Lung microvascular endothelial cell (primary cell): ENCODE measurements at places on chromosomes 3 and 15. TPM values are rescaled to one million over a fixed set of nuclear protein-coding genes. Genes with fewer than 3 reads are reported as not detected.

The SLC2A2 gene
- total RNA-seq: not detected in 2 replicates

DNA sequence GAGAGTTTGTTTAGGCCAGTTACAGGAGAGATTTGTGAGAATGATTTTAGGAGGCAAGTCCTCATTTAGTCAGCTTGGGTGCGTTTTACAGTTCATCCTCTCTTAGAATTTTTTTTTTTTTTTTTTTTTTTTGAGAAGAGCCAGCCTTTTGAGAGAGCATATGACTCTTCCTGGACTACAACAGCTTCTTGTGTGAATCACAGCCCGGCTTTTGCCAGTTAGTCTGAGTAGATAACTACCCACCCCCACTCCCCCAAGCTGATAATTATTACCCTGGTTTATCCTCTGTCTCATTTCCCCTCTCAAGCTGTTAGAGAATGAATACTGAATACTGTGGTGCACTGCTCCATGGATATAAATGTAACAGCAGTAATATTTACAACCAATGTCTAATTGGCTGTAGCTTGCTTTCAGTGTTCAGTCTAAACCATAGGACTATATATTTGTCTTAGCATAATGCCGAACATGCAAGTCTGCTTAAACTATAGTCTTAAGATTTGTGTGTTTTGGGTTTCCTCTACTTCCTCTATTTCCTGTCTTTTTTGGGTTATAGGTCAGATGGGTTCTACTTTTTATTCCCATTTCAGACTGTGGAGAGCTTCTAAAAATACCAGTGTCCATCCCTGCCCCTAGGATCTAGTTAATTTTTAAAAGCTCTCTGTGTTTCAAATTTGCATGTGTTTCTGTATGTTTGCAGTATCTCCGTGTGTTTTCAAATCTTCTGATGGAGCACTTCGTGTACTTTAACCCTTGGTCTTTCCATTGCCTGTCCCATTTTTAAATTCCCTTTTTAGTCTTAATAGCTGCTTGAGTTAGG is 8.0 kb downstream of the CHD2 start:
- peak; percentile 53 for DNase-seq

- no peak for DNase-seq
Measured at GRCh38 chr3:36381311-36381956, 1.1 kb downstream of the STAC start.

The FILIP1L gene
- total RNA-seq: 22.0 and 36.3 TPM in 2 replicates

The PLA1A gene
- total RNA-seq: 3.5 and 6.2 TPM in 2 replicates

DNA sequence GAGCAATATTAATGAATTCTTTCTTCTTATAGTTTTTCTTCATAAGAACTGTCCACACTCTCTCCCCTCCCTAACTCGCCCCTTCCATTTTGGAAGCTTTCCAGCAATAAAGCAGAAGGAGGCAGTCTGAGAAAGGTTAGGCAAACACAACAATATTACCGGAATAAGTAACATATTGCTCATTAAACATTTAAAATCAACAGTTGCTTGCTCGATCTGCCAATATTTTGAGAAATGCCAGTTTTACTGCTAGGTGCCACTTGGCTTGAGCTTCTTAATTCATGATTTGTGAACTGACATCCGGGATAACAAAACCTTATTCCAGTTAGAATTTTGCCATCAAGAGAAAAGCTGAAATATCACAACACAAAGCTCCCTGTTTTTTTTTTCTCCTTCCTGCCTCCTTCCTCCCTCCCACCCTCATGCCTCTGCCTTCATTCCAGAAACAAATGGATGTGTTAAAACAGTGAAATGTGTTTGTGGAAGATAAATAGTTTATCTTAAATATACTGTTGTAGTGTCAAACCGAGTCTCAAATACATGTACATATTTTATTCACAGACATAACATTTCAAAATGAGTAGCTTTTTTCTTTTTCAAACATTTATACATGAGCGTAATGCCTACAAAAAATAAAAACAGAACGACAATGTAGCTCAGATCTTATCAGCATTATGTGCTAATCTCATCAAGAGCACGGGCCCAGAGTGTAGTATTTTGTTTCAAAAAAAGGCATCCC is 253.7 kb downstream of the GAP43 start:
- DNase-seq: peak; percentile 6

The SCAANT1 gene
- total RNA-seq: 1.7 TPM in 1 of 2 replicates, not detected in the other

- no peak for DNase-seq
Measured at GRCh38 chr15:38750786-38751185, 186.2 kb upstream of the RASGRP1 start.

The KCNMB2 gene
- total RNA-seq: not detected in 2 replicates

The TMEM40 gene
- not detected in 2 replicates for total RNA-seq

DNA sequence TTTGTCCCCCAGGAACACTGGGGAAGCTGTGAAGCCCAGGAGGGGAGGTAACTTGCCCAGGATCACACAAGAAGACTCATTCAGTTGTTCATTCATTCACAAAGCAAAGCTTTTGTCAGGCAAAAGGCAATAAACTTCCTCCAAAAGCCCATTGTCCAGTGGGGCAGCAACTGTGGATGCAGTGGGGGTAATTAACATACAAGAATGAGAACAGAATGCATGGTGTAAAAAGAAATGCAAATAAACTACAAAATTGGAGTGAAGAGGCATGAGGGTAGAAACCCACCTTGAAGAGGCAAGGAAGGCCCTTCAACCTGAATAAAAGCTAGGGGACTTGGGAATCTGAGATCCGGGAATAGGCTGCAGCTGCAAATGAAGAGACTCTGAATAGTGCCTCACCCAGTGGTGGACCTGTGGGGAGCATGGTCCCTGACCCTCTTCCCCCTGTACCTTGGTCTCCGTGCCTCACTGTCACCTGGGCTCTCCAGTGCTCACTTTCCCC is 363.6 kb downstream of the CLSTN2 start:
- DNase-seq: no peak

DNA sequence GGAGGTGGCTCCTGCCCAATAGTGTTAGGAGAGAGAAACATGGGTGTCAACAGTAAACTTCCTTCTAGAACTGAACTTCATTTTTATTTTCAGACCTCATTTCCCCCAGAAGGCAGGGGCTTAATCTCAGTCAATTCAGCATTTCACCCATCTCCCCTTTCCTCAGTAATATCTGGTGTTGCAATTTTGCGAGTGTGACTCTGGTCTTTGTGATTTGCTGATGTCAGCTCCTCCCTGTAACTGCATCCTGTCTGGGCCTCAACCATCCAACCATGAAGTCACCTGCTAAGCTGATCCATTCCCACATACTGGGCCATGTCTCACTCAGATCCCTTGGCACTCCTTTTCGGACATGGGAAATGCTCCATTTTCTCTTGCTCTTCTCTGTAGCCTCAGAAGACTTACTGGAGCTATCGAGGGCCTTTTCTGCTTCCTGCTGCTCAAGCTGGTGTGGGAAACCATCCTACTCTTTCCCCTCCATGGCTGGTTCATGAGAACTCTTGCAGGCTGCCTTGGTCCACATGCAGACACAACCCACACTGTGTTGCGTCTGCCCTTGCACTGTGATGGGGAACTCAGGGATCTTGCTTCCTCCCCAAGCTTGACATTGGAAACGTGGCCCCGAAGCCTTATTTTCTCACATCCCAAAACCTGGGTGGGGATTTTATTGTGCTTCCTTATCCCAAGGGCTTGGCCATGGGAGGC is 24.6 kb downstream of the CCR4 start:
- no peak for DNase-seq

The MYRIP gene
- 4.8 and 5.7 TPM in 2 replicates for total RNA-seq

The FGD5 gene
- 74.3 and 86.1 TPM in 2 replicates for total RNA-seq

DNA sequence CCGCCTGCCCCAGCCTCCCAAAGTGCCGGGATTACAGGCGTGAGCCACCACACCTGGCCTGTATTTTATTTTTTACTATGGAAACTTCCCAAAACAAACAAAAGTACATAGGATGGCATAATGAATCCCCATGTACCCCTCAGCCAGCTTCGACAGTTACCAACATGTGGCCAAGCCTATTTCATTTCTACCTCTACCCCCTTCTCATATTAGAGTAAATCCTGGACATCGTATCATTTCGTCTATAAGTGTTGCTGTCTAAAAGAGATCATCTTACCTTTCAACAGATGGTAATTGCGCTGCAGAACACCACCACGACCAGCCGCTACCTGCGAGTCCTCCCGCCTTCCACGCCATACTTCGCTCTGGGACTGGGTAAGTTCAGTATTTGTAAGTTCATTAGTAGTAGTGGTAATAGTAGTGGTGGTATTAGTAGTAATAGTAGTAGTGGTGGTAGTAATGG is 44.9 kb downstream of the DLEC1 start:
- no peak for DNase-seq

DNA sequence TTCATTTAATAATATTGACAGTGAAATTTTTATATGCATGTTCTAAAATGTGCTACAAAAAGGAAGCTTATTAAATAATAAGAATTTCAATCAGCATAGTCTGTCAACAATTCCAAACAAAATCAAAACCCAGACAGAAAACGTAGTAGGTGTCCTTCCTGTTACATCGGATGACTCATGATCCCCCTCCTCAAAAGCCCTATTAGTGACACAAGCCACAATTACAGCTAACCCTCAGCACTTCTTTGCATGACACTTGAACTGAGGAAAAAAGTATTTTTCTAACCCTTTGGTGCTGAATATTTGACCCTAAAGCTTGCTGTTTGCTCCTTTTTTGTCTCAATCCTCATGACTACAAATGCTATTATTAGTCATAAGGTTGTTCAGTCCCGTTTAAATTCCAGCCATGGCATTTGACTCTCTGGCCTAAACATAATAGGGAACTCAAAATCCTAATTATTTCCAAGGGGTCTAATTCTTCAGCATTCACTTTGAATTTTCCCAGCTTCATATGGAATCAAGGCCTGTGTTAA is 78.1 kb downstream of the COL8A1 start:
- DNase-seq: no peak

DNA sequence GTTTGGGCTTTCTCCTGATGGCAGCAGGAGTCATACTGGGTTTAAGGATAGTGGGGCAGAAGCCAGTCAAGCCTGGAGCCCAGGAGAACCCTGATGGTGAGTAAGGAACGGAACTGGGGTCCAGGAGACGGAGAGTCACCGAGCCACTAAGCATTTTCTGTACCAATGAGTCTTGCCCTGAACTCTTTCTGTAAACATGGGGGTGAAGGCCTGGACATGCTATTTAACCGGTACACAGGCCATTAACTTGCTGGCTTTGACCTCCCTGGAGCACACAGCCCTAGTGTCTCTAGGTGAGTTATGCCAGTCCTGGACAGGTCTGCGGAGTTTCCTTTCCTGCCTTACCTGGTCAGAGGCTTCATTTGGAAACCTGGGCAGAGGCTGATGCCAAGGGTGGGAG is 3.9 kb downstream of the SLC6A6 start:
- no peak for DNase-seq

The DAZL gene
- total RNA-seq: not detected in 2 replicates

The MEGF11 gene
- total RNA-seq: under 0.01 TPM in 1 of 2 replicates, not detected in the other

- peak; percentile 10 for DNase-seq
Measured at GRCh38 chr3:150635526-150635925, 32.4 kb downstream of the SELENOT start.

The GPR149 gene
- not detected in 2 replicates for total RNA-seq

- DNase-seq: peak; percentile 81
Measured at GRCh38 chr15:40695469-40695890, 506 bp downstream of the RAD51 start.

DNA sequence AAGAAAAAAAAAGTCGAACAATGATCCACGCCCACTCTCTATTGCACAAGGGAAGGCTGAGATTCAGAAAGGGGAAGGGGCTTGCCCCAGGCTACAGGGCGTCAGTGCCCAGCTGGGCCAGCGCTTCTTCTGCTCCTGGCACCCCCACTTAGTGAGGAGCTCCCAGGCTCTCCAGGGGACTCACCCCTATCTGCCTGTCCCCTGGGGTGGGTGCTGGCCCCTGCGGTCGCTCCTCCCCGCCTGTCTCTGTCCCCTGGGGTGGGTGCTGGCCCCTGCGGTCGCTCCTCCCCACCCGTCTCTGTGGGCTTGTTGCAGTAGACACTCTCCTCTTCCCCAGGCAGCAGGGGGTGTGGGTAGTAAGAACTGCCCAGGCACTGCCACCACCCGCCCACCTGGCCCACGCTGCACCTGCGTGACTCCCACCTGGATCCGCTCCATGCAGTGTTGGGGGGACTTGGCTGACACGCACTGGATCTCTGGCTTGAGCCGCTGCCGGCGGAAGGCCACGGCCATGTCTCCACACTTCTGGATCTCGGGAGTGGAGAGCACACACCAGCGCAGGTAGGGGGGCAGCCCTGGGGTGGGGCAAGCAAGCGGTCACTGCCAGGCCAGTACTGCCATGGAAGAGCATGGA is 14.6 kb downstream of the MELTF start:
- DNase-seq: no peak

The CTXND1 gene
- total RNA-seq: not detected in 2 replicates
